Spleen (tissue), 13 donors: ENCODE measurements at places on chromosomes 3 and 15.

- DNase-seq = peak; percentile 59
- no peaks in the 10 kb centered on the region for H3K36me3 ChIP-seq
- H3K4me3 ChIP-seq = no peak overlapping the region
- no peaks in the 10 kb centered on the region for H3K27me3 ChIP-seq
- H3K4me1 ChIP-seq = peaks cover 6% of the 10 kb centered on the region
Observed at GRCh38 chr3:14284694-14285547, 106.3 kb downstream of the LSM3 start.

GRCh38 chr3:81913886-81914663 lies 152.6 kb upstream of the GBE1 start:
- no peak for DNase-seq
- H3K36me3 ChIP-seq = no peaks in the 10 kb centered on the region
- H3K4me3 ChIP-seq = no peak overlapping the region
- no peaks in the 10 kb centered on the region for H3K27me3 ChIP-seq

GRCh38 chr15:35305031-35305550 lies 220.0 kb upstream of the NANOGP8 start:
- H3K4me3 ChIP-seq = no peak overlapping the region
- no peaks in the 10 kb centered on the region for H3K36me3 ChIP-seq
- no peak for DNase-seq
- H3K4me1 ChIP-seq = no peaks in the 10 kb centered on the region
- H3K27ac ChIP-seq = no peak overlapping the region
- no peaks in the 10 kb centered on the region for H3K27me3 ChIP-seq

- no peak for DNase-seq
- no peak overlapping the region for H3K27ac ChIP-seq
- no peaks in the 10 kb centered on the region for H3K36me3 ChIP-seq
Observed at GRCh38 chr3:2838546-2839157, 271.5 kb downstream of the IL5RA start.

DNA sequence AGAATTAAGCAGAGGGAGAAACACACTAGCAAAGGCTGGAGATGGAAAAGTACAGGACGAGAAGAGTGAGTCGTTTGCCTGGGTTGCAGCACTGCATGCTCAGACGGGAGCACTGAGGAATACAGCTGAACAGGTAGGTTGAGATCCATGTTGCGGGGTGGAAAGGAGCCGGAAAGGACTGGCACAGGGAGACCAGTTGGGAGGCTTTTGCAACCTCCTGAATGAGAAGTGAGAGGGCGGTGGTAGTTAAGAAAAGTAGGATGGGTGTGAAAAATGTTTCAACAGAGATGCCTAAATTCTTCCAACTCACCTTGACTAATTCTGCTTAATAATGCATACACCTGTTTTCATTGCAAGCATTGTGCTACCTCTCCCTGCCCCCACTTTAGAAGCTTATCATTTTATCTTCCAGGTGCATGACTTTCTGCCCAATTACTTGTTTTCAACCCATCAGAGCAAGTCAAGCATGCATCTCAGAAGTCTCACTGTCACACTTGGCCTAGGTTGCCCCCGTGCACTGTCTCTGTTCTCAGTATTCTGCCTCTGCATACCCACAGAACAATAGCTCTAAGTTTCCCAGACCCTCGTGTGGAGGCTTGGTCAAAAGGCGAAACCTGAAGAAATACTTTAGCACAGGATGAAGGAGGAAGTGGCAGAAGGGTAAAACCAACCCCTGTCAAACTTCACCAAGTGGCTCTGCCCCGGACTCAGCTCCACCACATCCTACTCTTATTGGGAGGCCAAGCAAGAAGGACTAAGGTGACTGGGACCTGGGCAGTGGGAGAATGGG lies 199.3 kb upstream of the BCL6 start:
- H3K4me1 ChIP-seq = peaks cover 17% of the 10 kb centered on the region
- no peaks in the 10 kb centered on the region for H3K27me3 ChIP-seq
- no peaks in the 10 kb centered on the region for H3K36me3 ChIP-seq
- H3K27ac ChIP-seq = no peak overlapping the region

DNA sequence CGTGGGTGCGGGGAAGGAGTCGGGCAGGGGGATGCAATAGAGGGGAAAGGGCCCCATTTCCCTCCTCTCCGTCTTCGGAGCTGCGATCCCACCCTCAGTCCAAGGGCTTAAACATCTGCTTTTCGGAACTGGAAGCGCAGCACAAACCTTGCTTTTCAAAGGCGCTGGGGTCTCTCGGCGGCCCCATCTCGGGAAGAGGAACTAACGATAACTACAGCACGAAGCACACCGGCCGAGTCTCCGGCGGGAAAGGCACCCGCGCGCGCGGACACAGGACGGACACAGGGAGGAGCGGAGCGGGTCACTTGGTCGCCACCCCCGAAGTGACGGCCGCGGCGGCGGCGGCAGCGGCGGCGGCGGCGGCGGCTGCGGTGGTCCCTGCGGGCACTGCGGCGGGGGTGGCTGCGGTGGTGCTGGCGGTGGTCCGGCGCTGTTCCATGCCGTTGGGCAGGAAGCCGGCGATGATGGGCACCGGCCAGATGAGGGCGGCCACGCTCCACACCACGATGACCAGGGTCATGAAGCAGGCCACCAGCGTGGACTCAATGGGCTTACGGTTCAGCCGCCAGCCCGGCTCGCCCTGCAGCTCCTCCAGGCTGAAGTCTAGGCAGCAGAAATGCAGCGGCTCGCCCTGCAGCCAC lies 1.1 kb downstream of the TMEM158 start:
- peaks cover 19% of the 10 kb centered on the region for H3K4me1 ChIP-seq
- peaks cover 46% of the 10 kb centered on the region for H3K27me3 ChIP-seq
- H3K36me3 ChIP-seq = no peaks in the 10 kb centered on the region
- H3K4me3 ChIP-seq = peak overlapping the region; percentile 78

DNA sequence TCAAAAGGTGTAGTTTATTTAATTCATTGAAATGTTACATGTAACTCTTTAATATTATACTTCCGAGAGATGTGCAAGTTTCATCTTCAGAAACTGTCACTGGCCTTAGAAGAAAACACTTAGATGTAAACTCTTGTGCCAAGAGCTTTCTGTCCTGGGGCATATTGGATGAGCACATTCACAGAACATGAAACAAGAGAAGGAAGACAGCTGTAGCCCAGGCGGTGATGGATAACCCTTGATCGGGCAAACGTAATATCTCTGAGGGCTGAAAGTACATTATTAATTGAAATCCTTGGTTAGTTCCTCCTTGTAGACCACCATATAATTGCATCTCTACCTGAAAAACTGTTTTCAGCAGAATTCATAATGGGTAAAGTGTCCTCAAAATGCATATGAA lies 67.4 kb downstream of the MECOM start:
- no peaks in the 10 kb centered on the region for H3K36me3 ChIP-seq
- no peaks in the 10 kb centered on the region for H3K4me1 ChIP-seq
- DNase-seq = no peak
- H3K27me3 ChIP-seq = no peaks in the 10 kb centered on the region

DNA sequence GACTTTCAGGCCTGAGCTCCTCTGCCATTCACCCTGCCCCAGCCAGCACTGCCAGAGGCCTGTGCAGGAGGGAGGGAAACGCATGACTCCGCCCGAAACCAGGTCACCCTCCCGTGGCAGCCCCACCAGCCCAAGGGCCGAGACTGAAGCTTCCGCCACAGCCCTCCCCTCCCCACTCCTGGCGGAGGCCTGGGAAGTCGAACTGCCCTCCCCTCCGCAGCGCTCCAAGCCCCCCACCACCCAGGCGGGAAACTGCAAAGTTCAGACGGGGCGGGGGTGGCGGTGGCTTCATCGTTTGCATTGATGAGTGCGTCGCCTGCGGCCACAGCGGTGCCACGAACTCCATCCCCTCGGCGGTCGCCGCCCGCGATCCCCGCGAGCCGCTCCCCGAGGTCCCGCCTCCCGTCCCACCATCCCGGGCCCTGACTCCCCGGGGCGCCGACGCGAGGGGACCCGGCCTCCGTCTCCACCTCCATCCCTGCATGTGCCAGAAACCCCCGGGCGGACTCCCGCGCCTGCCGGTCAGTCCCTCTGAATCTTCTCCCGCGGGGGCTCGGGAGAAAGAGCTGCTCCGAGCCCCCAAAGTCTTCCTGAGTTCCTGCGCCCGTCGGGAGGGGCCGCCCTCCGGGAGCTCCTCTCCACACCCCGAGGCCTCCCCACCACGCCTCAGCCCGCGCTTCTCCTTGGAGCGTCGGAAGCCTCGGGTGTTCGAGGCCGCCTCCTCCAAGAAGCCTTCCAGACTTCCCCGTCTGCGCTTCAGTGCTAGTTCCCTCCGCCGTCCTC lies 698 bp downstream of the MELTF start:
- peaks cover 16% of the 10 kb centered on the region for H3K27me3 ChIP-seq
- peaks cover 6% of the 10 kb centered on the region for H3K4me1 ChIP-seq

GRCh38 chr3:21954709-21955108 lies 203.7 kb upstream of the ZNF385D start:
- DNase-seq = no peak
- H3K27ac ChIP-seq = no peak overlapping the region
- H3K36me3 ChIP-seq = no peaks in the 10 kb centered on the region
